ENCODE measurements at places on chromosomes 3 and 15. TPM values are rescaled to one million over a fixed set of nuclear protein-coding genes. Genes with fewer than 3 reads are reported as not detected.

TMIE gene
- total RNA-seq: not detected

GRCh38 chr3:31911643-31912042, 69.4 kb downstream of the OSBPL10 start:
- no peak overlapping the region for H3K4me3 ChIP-seq
- H3K36me3 ChIP-seq: no peaks in the 10 kb centered on the region
- H3K4me1 ChIP-seq: peaks cover 6% of the 10 kb centered on the region
- H3K27me3 ChIP-seq: no peaks in the 10 kb centered on the region

DNA sequence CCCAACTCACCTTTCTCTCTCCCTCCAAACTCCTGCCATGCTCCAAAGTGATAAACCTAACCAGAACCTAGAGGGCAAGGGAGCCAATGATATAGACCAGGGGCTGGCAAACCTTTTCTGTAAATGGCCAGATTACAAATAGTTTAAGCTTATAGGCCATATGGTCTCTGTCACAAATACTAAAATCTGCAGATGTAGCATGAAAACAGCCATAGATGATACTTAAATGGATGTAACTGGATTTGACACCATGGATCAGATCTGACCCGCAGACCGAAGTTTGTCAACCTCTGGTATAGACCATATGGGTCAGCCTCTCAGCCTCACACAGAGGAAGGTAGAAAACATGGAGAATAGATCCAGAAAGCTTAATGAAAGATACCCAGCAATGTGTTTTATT, 165.2 kb upstream of the STT3B start:
- no peak for DNase-seq
- H3K4me3 ChIP-seq: no peak overlapping the region
- H3K27ac ChIP-seq: no peak overlapping the region
- no peaks in the 10 kb centered on the region for H3K36me3 ChIP-seq
- no peaks in the 10 kb centered on the region for H3K4me1 ChIP-seq
- H3K27me3 ChIP-seq: no peaks in the 10 kb centered on the region

DNA sequence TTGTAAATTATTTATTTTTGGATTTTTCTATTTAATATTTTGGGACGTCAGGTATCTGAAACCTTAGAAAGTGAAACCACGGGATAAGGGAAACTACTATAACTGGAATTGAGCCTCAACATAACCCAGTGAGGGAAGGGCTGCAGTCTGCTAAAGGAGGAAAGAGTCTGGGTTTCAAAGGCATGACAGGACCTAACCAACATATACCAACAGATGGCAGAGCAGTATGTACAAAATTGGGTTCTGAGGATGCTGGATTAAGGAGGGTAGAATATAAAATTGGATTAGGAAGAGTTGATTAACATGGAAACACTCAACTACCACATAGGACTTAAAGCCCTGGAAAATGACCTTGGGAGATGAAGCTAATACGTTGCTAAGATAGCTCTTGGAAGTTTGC, 603.5 kb downstream of the MECOM start:
- H3K27me3 ChIP-seq: no peaks in the 10 kb centered on the region
- no peak overlapping the region for H3K27ac ChIP-seq
- no peaks in the 10 kb centered on the region for H3K4me1 ChIP-seq
- no peak overlapping the region for H3K4me3 ChIP-seq
- no peaks in the 10 kb centered on the region for H3K36me3 ChIP-seq
- no peak for DNase-seq

RASGRF1 gene
- total RNA-seq: not detected

DNA sequence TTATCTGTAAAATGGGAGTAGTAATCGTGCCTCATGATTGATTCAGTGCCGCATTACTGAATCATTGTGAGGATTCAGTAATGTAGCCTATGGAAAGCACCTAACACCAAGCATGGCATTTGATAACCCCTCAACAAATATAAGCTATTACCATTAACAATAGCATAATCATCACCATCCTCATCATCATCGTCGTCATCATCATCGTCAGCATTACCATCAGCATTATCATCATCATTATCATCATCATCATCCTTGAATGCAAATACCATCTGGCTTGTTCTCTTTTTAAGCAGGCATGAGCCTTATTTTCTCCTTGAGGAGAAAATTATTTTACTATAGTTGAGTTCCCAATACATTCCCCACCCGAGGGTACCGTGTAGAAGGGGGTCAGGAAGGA, 115.4 kb upstream of the PTPRG start:
- H3K4me3 ChIP-seq: no peak overlapping the region
- no peaks in the 10 kb centered on the region for H3K36me3 ChIP-seq
- no peaks in the 10 kb centered on the region for H3K4me1 ChIP-seq

DNA sequence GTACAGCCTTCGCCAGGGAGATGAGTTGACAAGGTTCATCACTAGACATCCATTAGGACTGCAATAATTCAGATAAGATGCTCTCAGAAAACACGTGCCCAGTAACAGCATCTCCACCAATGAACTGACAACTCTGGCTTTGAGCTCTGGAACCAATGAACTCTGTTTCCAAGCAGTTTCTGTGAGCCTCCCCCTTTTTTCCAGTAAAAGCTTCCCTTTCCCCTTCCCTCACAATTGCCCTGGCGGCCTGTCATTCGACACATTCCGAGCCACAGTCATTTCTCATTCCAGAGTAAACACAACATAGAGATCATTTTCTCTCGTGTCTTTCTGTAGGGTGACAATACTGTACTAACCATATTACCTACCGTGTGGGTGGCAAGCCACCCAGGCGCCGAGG, 3.6 kb downstream of the PLA2G4D start:
- H3K36me3 ChIP-seq: no peaks in the 10 kb centered on the region
- no peak overlapping the region for H3K4me3 ChIP-seq
- DNase-seq: no peak
- no peaks in the 10 kb centered on the region for H3K27me3 ChIP-seq
- H3K4me1 ChIP-seq: no peaks in the 10 kb centered on the region

DNA sequence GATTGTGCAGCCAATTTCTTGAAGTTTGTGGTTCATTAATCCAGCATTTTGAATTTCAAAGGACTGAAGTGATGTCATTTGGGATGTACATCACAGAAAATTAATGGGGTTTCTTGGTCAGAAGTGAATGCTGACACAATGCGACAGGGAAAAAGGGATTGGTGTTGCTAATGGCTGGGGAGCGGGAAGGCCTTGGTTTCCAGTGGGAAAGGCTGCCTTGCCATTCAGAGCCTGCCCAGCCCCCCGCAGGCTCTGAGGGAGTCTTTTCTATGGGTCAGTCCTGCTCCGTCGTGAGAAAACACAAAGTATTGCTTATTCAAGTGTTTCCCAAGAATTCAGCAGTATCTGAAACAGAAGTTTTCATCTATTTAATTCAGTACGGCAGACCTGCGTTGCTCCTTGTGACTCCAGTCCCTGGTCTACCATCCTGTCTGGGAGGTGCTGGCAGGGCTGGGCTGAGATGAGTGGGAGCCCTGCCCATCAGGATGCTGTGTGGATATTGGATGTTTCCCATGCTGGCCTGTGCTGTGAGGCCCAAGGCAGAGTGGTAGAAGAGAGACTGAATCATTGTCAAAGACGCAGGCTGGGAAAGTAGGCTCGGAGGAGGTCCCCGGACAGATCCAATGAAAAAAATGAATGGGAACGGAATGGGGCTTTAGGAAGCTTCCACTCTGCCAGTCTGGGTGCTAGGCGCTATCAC, 111.2 kb upstream of the KLHL25 start:
- H3K4me1 ChIP-seq: no peaks in the 10 kb centered on the region
- H3K4me3 ChIP-seq: no peak overlapping the region
- DNase-seq: no peak
- no peaks in the 10 kb centered on the region for H3K27me3 ChIP-seq
- no peak overlapping the region for H3K27ac ChIP-seq

- no peak overlapping the region for H3K4me3 ChIP-seq
- no peak for DNase-seq
- no peaks in the 10 kb centered on the region for H3K27me3 ChIP-seq
- H3K4me1 ChIP-seq: no peaks in the 10 kb centered on the region
Observed at GRCh38 chr3:31748933-31749295, 216.2 kb downstream of the STT3B start.

Data from breast epithelium (tissue), 4 donors.